Esophagus muscularis mucosa (tissue), 4 donors: ENCODE measurements at places on chromosomes 6 and 20. TPM values are rescaled to one million over a fixed set of nuclear protein-coding genes. Genes with fewer than 3 reads are reported as not detected.

DNA sequence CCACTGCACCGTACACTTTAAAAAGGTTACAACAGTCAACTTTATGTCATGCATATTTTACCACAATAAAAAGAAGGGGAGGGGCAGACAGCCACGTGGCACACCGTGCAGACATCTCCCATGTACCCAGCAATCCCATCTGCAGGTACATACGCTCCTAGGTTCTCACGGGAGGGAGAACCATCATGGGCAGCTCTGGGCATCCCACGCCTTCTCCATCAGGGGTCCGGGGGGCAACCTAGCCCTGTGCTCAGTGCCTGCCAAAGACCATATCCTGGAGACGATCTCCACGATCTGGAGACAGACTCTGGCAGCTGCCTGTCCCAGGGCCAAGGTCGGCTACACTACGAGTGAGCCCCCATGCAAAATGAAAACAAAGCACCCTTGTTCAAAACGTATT, 2.5 kb upstream of the BNIP5 start:
- DNase-seq = no peak
- peaks cover 15% of the 10 kb centered on the region for H3K4me1 ChIP-seq
- no peaks in the 10 kb centered on the region for H3K27me3 ChIP-seq
- no peaks in the 10 kb centered on the region for H3K36me3 ChIP-seq

DNA sequence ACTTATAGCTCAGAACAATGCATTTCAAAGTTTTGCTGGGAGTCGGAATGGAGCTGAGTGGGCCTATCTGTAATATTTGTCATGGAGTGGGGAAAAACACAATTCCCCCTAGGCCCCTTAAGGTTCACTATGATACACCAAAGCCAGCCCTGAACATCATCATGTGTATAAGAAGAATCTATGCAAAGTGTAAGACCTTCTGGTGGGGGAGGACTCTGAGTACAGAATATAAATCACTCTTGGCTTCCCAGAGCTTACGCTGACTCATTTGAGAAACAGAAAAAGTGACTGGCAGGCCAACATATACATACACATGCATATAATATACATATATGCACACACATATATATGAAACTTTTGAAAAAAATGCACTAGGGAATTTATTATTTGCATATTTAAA, 54.1 kb upstream of the UBR2 start:
- DNase-seq = no peak
- H3K36me3 ChIP-seq = no peaks in the 10 kb centered on the region
- H3K27ac ChIP-seq = no peak overlapping the region
- no peak overlapping the region for H3K4me3 ChIP-seq
- H3K4me1 ChIP-seq = no peaks in the 10 kb centered on the region

- no peaks in the 10 kb centered on the region for H3K27me3 ChIP-seq
- no peak overlapping the region for H3K27ac ChIP-seq
- DNase-seq = no peak
- H3K4me1 ChIP-seq = no peaks in the 10 kb centered on the region
- no peak overlapping the region for H3K4me3 ChIP-seq
- no peaks in the 10 kb centered on the region for H3K36me3 ChIP-seq
Observed at GRCh38 chr6:127897484-127897883, 3.4 kb downstream of the THEMIS start.

GRCh38 chr6:63580704-63580961, 8.4 kb downstream of the LOC128125822 start:
- H3K36me3 ChIP-seq = peaks cover 50% of the 10 kb centered on the region
- peaks cover 8% of the 10 kb centered on the region for H3K4me1 ChIP-seq
- no peak for DNase-seq
- H3K27me3 ChIP-seq = no peaks in the 10 kb centered on the region
- H3K4me3 ChIP-seq = no peak overlapping the region

- no peaks in the 10 kb centered on the region for H3K4me1 ChIP-seq
- H3K27me3 ChIP-seq = no peaks in the 10 kb centered on the region
- H3K27ac ChIP-seq = no peak overlapping the region
- no peak for DNase-seq
- H3K4me3 ChIP-seq = no peak overlapping the region
Observed at GRCh38 chr6:138286698-138287097, 68.4 kb upstream of the PBOV1 start.

DNA sequence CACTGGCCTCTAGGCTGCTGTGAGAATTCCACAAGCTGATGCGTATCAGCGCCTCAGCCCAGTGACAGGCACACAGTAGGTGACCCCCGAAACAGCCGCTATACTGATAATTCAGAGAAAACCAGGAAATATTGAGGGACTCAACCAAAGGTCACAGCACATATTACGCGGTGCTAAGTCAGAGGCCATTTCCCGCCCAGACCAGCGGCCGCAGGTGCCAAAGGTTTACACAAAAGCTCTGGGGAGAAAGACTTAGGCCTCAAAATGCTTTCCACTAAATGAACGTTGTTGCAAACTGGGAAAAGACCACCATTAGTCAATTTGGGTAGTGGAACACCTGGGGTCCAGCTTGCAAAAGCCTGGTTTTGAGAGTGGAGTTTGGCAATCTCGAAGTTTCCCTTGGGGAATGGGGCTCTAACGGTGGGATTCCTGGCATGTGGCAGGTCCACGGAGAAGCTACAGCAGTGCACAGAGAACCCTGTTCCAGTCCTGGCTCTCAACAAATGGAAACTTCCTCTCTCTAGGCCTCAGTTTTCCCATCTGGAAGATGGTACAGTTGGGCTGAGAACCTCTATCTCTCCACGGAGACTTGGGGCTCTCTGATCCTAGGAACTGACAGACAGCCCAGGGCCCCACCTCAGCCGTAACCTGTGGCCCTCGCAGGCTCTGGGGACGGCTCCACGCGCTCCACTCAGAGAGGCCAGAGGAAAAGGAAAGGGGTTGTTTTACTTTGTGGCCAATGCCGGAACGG, 4.7 kb downstream of the NOL4L start:
- H3K4me1 ChIP-seq = peaks cover 26% of the 10 kb centered on the region
- no peak overlapping the region for H3K27ac ChIP-seq
- no peak for DNase-seq

MUC22 gene
- total RNA-seq = not detected

NPBWR2 gene
- total RNA-seq = not detected

SLC22A16 gene
- total RNA-seq = not detected
